ENCODE measurements at places on chromosomes 1 and 21.

- peak; percentile 16 for DNase-seq
Measured at GRCh38 chr1:67134695-67135094, at the start of gene C1orf141. Gene C1orf141, minus strand, starts transcription at chr1:67134970. Its CDS starts 7,730 bp downstream, at chr1:67127240.

DNA sequence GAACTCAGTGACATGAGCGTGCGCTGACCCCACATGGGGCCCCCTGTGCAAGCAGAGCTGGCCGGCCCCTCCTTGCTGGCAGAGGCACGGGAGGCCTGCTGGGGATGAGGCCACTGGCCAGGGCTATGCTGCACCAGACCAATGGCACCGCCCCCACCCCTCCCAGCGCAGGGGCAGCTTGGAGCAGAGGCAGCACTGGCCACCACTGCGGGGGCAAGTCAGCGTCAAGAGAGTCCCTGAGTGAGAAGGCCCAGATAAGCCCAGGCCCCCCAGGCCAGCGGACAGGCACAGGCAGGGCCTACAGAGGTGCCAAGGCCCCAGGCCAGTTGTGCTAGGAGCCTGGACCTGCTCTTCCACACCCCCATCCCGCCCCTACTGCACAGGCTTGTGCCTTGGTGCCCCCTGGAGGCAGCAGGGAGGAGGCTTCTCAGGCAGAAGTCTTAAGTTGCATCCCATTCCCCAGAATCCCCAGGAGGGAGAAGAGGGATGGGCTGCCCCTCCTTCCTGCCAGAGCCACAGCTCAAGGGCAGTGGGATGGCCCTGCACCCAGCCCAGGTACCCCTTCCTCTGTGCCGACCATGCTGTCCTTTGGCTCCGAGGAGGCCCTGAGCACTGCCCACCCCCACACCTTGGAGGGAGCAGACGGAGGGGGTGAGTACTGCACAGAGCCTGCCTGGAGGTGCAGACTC lies 35.8 kb downstream of the EPHX1 start:
- peak; percentile 22 for DNase-seq

GRCh38 chr1:207088161-207088560 lies 499 bp upstream of the C4BPB start:
- DNase-seq, result no peak

DNA sequence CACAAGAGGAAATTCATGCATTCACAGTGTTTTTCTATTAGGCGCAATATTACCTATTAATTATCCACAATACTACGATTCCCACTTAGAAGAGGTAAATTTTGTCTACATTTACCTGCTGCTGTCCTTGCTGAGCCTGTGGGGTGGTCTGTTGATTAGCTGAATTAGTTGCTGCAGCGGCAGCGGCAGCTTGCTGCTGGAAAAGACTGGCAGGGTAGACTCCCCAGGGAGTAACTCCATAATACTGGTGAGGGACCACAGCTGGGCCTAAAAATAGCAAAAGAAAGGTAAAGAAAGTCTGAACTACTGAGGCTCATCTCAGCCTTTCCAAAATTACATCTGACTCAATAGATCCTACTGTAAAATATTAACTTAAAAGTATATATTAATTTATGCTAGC lies 66.0 kb upstream of the SDC3 start:
- no peak for DNase-seq

DNA sequence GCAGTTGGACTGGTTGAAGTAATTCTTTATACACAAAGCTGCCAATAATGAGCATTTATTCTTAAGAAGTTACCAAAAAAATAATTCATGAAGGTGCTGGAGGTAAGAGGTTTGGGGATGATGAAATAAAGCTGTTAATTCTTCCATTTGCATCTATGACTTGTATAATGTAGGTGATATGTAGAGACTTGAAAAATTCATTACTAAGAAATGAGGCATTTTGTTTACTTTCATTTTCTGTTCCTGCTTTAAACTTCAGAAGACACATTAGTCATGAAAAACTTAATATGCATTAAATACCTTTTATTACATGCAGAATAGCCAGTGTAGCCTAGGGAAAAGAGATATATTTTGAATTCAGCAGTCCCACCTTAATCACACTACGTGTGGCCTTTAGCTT lies 214.2 kb downstream of the SLC44A5 start:
- no peak for DNase-seq

DNA sequence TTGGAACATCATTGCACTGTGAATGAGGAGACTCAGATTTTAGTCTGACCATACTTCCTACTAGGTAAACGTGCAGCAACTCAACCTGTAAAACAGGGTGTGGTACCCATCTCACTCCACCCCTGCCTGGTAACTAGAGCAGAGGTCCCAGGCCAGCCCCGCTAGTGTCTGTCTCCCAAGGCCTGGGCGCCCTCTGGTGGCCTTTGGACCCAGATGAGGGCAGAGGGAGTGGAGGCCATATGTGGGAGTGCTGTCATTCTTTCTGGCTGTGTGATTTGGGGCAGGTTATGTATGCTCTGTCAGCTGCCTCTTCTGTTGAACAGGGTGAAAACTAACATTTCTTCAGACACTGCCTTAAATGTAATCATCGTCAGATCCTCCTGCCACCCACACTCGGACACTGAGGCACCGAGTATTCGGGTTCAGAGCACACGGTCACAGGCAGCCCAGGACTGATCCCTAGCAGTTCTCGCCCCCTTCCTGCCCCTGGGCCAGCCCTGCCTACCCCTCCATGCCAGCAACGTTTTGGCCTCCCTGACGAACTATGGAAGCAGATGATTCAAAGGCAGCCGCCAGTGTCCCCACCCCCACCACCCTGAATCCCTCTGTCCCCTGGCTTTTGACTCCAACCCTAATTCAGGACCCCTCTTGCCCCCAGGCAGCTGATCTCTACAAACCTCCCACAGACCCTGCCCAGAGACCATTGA lies 76.0 kb downstream of the CD247 start:
- peak; percentile 90 for DNase-seq

DNA sequence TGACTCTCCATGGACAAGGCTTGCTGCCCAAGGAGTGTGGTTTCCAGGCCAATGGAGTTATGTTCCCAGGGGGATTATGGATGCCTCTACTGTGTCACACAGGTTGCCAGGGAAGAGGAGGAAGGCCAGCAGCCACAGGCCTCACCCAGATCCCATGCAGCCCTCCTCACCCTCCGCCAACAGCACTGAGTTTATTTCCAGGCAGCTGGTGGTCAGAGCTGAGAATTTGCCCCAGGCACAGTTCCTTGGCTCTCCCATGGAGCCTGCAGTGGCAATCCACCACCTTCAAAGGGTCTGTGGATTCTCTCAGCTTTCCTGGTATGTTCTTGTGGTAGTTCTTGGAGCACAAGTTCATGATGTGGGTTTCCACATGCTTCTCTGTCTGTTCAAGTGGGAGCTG lies 79.2 kb downstream of the NTNG1 start:
- no peak for DNase-seq

- DNase-seq, result no peak
Measured at GRCh38 chr1:246760422-246761347, 36.5 kb downstream of the SCCPDH start.

GRCh38 chr1:57019236-57019839 lies 53.5 kb upstream of the C8B start:
- DNase-seq, result no peak

DNA sequence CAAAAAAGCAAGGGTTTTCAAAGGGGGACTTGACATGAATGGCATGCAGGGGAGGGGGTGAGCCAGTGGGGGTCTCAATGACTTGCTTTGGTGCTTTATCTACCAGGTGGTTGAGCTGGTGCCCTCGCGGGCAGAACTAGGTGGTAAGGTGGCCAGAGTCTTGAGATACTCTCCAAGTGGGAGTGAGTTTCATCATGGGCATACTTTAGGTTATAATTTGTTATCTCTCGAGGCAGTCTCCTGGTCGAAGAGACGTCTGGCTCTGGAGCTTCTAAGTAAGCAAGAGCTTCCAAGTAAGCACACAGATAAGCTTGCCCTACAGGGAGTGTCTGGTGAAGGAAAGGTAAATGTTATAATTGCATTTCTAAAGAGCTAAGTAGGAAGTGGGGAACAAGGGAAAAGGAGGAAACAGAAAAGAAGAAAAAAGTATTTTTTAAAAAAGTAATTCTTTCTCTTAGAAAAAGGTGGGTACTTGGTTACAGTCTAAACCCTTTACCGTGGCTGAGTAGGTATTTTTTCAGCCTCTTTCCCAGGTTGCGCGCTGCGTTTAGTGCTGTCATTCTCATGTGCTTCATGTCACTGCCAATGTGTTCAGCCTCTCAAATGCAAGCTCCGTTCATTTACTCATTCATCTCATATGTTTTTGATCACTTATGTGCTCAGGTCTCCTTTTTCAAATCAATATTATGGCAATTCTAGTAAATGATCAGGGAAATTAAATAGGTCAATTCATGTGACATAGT lies 31.6 kb upstream of the DNAJC6 start:
- no peak for DNase-seq

DNA sequence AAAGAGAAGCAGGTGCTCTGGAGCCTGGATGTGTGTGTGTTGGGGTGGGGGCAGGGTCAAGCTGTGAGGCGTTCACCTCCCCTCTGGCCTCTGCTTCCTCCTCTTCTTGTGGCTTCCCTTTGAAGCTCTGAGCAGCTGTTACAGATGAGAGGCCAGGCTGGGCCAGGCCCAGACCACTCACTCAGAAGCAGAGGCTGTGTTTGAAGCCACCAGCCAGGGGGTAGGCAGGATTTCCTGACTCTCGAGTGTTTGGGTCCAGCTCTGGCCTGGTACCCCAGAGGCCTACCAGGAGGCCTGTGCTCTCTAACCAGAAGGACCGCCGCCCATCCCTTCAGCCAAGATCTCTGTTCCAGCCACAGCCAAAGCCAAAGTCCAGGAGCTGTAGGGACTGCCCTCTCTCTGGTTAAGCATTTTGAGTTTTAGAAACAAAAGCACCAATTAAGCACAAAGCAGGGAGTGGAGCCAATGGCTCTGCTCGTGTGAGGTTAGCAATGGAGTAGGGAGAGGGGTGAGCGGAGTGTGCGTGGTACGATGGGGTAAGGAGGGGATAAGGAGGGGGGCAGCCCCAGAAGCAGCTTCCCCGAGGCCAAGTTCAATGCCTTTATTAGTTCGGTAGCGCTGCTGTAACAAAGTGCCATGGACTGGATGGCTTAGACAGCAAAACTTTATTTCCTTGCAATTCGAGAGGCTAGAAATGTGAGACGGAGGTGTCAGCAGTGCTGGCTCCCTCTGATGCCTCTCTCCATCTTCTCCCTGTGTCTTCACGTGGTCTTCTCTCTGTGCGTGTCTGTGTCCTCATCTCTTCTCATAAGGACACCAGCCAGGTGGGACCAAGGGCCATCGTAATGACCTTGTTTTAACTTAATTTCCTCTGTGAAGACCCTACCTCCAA lies 20.5 kb downstream of the RCSD1 start:
- DNase-seq, result no peak

GRCh38 chr1:212161231-212161781 lies 123.9 kb upstream of the PPP2R5A start:
- no peak for DNase-seq

GRCh38 chr1:22562584-22563583 lies at the start of gene EPHA8:
Gene EPHA8, plus strand, starts transcription at chr1:22563489. Its CDS starts 147 bp downstream, at chr1:22563636.
- DNase-seq, result no peak
